Inflammatory macrophage treated with lipopolysaccharide for 4 hours (primary cell): ENCODE measurements at places on chromosomes 6 and 20.

DNA sequence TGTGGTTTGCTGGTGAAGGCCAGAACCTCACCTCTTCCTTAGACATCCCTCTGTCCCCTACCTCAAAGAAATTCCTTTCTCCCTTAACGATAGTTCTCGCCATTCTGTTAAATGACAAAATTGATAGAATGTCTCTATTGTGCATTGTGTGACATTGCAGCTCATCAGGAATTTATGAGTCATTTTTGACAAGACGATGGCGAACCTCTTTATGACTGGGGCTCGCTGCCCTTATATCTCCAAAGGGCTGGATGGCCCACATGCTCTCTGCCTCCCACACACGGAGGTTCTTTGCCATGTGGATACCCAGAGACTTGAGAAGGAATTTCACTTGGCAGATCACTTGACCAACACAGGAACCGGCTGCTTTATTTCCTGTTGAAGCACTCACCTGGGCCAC lies 66.8 kb upstream of the RPS6KA2 start:
- no peak for DNase-seq

DNA sequence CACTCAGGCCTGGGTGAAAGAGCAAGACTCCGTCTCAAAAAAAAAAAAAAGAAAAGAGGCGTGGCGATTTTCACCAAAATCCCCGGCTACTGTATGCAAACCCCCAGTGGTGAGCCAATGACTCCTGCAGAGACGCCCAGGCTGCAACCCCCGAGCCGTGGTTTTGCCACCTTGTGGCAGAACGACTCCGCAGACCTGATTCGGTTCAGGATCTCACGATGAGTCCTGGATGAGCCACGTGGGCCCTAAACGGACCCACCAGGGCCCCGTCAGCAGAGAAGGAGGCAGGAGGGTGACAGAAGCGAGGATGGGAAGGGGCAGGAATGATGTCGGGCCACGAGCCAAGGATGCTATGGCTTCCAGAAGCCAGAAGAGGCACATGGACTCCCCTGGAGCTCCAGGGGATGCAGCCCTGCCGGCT lies 42.5 kb downstream of the SLC2A4RG start:
- no peak for DNase-seq

DNA sequence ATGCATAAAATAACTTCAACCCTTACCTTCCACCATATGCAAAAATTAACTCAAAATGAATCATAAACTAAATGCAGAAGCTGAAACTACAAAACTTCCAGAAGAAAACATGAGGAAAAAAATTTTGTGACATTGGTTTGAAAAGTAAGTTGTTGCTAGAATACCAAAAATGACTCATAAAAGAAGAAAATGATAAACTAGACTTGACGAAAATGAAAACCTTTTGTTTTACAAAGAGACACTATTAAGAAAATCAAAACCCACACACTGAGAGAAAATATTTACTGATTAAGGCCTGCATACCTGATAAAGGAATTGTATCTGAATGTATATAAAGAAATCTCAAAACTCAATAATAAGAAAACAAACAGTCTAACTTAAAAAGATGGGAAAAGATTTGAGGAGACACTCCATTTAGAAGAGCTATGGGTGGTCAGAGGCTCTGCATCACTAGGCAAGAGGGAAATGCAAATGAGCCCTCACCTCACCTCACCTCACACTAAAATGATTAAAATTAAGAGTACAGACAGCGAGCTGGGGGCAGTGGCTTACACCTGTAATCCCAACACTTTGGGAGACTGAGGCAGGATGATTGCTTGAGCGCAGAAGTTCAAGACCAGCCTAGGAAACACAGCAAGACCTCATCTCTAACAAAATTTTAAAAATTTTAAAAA lies 97.6 kb upstream of the CST7 start:
- DNase-seq = no peak

- DNase-seq = no peak
Measured at GRCh38 chr6:35258336-35258735, 1.2 kb upstream of the ZNF76 start.

DNA sequence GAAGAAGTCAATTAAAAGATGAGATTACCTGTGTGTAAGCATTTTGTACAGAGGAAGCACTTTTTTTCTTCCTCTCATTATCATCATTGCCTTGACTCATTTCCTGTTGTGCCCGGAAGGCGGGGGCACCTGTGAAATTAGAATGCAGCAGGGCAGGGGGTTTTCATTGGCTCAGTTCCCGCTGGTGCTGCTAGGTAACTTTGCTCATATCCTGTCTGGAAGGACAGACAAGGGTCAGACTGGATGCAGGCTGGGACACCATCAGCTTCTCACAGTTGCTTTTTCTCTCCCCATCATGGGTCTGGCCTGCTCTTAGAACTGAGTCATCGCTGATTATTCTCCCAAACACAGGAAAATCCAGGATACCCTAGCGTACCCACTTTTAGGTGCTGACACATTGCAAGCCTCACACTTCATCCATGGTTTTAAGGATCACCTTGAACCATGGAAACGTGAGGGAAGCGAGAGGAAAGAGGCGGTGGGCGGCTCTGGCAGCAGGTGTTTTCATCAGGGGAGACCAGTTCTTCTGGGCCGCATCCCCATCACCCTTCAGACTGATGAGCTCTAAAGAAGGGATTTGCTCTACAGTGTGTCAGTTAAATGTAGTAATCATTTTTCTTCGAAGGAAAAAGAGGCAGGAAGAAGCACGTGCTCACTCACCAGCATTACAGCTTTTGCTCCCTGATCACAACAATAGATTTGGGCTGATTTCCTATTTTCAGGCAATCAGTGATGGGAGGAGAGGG lies 195.7 kb upstream of the SASH1 start:
- no peak for DNase-seq

DNA sequence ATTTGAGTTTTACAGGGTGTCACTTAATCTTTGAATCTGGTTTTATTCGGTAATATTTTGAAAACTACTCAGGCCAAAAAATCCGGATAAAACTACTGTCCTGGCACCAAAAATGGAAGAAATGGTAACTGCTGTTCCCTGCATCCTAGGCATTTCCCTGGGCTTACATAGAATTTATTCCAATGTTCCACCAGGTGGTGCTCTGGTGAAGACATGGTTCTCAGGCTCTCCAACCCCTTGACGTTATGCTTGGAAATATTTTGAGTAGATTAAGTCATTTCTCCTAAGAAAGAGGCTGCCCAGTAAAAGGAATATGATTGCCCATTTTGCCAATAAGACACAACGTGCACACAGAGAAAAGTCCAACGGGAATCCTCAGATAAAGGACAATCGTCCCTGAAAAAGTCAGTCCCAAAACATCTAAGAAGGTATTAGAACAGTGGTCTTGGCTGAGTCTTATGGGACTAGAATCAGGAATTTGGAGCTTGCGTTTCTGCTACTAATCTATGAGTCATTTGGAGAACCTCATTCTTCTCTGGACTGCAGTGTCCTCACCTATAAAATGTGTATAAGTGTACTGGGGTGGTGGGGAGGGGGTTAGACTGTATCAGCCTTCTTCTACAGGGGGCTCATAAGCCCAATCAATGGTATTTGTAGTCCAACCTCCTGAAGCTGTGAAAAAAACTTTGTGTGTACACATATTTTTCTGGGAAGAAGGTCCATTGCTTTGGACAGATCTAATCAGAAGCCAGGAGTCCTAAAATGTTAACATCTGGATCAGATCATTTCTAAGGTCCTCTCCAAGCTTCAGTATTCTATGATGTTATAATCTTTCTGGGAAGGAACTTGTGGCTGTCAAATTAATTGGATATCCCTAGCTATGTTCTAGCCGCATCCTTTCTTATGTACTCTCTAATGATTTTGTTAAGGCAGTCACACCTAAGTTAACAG lies 131.0 kb upstream of the BMP2 start:
- peak; percentile 31 for DNase-seq

DNA sequence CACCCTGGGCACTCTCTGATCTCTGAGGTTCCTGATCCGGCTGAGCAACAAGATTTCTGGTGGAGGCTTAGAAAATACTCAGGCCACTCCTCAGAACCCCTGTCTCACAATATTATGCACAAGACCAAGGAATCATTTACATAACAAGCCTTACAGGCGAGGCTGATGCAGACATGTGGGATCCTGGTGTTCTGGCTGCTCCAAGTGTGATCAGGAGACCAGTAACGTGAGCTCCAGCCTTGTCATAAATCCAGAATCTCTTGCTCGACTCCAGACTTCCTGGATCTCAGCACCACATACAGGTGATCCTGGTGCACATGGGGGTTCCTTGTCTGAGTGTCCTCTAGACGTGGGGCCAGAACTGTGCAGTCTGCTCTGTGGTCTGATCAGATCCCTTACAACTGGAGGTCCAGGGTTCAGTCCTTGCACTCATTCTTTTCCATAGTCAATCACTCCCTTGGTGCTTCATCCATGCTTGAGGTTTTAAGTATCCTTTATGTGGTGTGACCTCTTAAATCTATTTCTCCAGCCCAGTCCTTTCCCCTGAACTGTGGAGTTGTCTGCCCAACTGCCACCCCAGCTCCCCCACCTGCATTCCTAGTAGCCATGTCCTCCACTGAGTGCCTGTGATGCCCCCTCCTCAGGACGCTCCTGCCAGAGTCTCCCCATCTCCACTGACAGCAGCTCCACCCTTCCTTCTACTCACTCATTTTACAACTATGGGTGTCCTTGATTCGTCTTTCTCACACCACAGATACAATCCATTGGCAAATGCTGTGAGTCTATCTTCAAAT lies 5.1 kb downstream of the HLA-C start:
- no peak for DNase-seq

DNA sequence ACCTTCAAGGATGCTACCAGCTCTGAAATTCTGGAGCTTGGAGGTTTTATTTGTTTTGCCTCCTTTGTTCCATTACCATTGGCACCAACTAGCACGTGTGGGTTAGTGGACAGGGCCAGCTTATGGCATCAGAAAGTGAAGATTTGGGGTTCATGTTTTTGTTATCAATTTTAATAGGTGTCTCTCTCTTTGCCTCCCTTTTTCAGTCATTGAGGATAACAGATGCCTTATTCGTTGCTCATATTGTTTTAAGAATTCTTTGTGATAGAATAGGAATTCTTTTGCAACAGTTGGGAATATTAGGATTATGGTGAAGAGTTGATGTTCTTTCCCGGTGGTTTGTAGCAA lies 22.9 kb downstream of the TMC2 start:
- DNase-seq = no peak

- DNase-seq = peak; percentile 50
Measured at GRCh38 chr6:24484657-24485323, 4.6 kb downstream of the GPLD1 start.

DNA sequence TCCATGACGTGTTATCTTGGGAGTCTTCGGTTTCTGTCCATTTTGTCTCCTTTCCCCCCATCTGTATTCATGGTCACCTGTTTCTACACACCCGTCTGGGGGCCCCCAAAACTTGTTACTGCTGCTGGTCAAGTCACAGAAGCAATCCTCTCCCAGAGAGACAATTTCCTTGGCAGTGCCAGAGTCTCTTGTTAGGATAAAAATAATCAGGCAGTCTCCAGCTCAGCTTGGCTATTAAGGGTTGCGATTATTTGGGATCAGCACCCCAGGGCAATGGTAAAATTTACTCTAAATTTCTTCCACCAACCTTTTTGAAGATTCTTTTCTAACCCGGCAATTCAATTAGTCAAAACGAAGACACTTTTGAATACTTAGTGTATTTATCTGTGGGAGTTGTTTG lies 229.1 kb upstream of the JARID2 start:
- no peak for DNase-seq

GRCh38 chr6:84353459-84354423 lies 126.3 kb upstream of the CEP162 start:
- no peak for DNase-seq

DNA sequence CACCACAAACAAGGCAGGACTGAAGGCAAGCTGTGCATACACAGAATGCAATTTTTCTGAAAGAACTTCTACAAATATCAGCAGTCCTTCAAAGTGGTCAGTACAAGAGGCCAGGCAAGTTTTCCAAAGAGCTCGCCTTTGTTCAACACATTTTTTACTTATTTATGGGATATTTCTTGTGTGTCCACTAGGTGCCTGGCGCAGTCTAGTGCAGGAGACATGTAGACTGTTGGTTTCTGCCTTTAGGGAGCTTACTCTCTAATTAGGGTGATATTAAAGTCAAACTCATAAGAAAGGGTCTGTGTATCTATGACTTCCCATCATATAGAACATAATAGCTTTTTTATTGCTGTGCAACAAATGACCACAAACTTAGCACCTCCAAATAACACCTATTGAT lies 21.2 kb upstream of the VEGFA start:
- DNase-seq = no peak

DNA sequence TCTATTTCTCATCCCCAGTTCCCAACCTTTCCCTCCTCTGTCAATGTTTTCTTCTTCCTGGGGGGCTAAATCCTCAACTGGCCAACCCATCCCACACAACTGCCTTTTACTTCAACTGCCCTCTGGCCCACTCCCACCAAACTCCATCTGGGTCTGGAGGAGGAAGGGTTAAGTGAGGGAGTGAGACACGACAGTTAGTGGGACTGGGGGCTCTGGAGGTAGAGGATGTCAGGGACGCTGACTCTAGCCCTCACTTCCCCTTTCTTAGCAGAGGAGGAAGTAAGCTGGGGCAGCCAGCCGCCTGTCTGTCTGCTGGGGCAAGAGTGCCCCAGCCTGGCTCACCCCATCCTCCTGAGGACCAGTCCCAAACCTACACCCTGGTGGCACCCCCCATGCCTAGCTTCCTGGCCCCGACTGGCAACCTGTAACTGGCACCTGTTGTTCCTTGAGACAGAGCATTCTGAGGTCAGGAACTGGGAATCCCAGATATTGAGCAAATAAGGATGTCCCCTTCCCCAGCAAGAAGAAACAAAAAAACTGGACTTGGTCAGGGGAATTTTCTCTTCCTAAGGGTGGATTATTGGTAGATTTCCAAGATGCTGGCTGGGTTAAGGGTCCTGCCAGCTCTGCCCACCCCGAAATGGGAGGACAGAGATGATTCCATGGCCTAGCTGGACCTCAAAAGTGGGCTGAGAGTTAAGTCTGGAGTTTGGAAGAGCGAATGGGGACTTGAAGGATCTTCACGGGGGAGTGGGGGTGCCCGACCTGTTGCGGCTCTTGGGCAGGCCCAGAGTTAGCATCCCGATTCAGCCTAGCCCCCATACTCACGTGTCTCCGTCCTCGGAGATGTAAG lies 971 bp downstream of the NFKBIE start:
- peak; percentile 87 for DNase-seq

- no peak for DNase-seq
Measured at GRCh38 chr6:16452348-16452747, 214.0 kb downstream of the GMPR start.

GRCh38 chr6:146803601-146804000 lies 204.8 kb downstream of the ADGB start:
- DNase-seq = no peak

GRCh38 chr6:15842727-15843117 lies 179.9 kb upstream of the DTNBP1 start:
- DNase-seq = no peak

GRCh38 chr20:10481676-10482075 lies 46.6 kb downstream of the SLX4IP start:
- no peak for DNase-seq
